ENCODE measurements at places on chromosomes 3 and 15.

- DNase-seq = no peak
Measured at GRCh38 chr3:36201546-36201945, 178.8 kb upstream of the STAC start.

GRCh38 chr3:98592345-98592935 is 971 bp downstream of the CPOX start:
- no peak for DNase-seq

DNA sequence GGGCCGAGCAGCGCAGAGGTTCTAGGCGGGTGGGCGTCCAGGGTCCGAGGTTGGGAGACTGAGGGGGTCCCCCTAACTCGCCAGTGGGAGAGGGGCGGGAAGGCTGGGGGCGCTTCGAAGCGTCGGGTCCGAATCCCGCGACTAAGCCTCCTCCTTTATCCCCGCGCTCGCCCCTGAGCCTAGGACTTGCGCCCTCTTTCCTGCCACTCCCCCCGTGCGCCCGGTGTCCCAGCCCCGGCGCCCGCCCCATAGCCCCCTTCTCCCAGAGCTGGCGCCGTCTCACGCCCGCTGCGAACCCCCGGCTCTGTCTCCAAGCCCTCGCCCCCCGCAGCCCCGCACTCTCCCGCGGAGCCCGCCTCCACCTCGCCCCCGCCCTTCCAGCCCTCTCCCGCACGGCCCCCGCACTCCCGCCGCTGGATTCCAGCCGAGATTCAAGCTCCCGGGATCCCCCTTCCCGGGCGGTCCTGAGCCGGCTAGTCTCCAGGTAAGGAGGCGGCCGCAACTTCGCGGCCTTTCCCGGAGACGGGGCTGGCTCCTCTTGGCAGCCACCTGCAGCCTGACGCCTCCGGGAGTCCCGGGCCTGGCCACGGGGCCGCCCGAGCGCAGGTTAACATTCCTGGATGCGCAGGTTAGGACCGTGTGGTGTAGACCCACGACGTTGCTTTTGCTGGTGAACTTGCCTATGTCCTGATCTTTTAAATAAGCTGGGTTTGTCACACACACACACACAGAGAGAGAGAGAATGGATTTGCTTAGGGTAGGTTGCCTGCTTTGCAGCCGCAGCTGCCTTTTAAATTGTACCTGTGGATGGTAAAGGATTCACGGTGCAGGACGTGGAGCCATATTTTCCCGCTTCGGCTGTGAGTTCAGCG is 563 bp downstream of the PXYLP1 start:
- DNase-seq = no peak

GRCh38 chr3:100753846-100754245 is 44.6 kb downstream of the TFG start:
- DNase-seq = no peak

DNA sequence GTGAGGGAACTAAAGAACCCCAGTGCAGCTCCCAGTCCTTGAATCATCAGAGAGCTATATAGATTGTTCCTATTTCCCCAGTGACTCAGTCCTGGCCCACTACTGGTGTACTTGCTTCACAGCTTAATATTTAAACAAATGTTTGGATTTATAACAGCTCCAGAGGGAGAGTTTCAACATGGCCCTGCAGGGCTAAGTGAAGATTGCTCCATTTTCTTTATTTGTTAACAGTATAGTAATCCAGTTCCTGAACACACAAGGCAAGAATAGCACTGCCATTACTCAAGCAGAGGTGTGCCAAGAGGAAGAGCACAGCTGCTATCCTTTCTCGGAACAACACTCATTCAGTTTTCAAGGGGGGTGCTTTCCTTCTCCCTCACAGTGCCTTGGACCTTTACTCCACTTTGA is 6.5 kb downstream of the SQOR start:
- DNase-seq = no peak

GRCh38 chr15:59372352-59373211 is at the start of gene MYO1E:
Gene MYO1E (minus strand): TSS chr15:59372871. CDS start chr15:59372500, 371 bp downstream.
- no peak for DNase-seq

- no peak for DNase-seq
Measured at GRCh38 chr3:150783316-150783715, 20.3 kb upstream of the SIAH2 start.

DNA sequence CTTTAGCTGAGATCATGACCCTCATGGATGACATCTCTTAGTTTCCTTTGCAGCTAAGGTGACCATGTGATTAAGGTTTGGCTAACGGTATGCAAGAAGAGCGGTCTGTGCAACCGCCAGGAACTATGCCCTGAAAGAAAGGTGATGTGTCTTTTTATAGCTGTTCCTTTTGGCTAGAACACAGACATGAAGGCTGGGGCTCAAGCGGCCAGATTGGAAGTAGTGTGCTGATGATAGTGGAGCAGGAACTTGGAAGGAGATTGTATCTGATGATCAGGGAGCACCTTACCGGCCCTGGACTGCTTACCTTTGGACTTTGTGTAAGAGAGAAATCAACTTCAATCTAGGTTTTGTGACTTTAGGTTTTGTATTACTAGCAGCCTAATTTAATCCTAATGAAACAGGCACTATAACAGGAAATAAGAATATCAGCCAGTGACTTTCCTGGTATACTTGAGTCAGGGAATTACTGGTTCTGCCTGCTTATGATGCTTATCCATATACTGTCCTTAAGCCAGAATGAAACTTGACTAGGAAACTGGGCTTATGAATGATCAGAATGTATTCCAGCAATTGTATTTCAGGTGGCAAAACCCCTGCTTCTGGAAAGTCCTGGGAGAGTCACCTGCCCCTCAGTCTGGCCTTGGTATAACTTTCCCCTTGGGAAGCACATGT is 164.3 kb upstream of the LRIG1 start:
- no peak for DNase-seq

DNA sequence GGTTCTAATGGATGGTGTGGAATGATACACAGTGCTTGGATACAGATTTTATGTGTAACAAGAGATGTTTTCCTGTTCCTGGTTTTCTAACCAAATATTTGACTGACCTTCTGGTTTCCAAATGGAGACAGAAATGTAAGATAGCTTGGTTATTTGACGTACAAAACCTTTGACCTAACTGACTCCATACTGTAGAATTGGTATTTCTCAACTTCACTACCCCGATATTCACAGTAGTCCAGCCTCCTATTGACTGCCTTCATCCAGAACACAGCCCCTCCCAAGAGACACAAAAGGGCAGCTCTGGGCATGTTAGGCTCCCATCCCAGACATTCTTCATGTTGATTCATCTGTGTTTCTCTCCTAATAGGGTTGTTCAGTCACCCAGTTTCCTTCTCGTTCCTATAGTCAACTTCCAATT is 33.4 kb downstream of the MYO1E start:
- DNase-seq = no peak

GRCh38 chr3:25097023-25097422 is 331.0 kb upstream of the RARB start:
- no peak for DNase-seq

- no peak for DNase-seq
Measured at GRCh38 chr3:124818398-124819091, 68.6 kb downstream of the ITGB5 start.

DNA sequence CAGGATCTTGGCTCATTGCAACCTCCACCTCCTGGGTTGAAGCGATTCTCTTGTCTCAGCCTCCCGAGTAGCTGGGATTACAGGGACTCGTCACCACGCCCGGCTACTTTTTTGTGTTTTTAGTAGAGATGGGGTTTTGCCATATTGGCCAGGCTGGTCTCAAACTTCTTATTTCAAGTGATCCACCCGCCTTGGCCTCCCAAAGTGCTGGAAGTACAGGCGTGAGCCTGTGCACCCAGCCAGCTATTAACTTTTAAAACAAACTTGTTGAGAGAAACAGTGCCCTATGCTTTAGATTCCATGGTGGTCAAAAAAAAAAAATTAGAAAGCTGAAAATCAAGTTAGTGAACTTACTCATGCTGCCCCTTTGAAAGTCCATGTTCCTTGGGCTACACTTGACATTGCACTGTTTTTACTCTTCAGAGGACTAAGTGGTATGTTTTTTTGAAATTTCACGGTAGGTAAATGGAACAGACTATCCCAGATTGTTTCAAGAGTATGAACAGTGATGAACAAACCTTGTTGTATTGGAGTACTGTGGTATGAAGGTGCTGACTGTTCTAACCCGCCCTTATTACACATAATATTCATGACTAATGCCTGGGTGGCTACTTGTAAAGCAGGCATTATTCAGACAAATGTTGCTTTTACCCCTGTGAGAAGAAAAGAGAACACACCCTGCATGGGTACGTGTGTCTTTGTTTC is 206.9 kb downstream of the KLHL25 start:
- no peak for DNase-seq

DNA sequence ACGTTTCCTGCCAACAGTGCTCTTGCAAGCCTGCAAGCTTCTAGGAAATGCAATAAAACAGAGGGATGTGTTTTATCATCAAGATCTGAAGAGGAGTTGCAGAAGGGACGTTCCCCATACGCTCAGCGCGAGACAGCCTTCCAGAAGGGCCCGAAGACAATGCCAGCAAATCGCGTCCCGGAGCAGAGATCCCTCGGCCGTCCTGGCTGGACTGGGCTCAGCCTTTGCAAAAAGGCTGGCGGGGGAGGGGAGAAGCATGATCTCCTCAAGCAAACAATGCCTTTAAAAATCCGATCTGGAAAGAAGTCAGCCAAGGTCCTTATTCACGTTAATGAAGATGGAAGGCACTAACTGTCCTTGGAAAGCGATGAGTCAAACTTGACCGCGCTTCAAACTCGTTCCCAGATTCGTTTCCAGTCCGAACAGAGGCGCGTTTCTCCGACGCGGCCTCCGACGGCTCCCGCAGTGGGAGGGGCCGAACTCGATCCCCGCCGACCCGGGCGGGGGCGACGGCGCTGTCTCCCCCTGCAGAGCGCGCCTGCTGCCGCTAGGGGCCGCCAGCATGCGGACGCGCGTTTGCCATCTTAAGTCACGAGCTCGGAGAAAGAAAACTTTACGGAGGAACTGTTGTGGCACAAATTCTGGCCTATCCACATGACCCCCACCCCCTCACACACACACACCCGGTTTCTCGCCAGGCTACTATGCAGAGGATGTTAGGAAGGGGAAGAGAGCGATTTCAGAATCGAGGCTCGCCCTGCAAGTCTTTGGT is 5.5 kb downstream of the BCL6 start:
- DNase-seq = peak; percentile 60

GRCh38 chr3:50214824-50215223 is 9.8 kb downstream of the SLC38A3 start:
- no peak for DNase-seq

DNA sequence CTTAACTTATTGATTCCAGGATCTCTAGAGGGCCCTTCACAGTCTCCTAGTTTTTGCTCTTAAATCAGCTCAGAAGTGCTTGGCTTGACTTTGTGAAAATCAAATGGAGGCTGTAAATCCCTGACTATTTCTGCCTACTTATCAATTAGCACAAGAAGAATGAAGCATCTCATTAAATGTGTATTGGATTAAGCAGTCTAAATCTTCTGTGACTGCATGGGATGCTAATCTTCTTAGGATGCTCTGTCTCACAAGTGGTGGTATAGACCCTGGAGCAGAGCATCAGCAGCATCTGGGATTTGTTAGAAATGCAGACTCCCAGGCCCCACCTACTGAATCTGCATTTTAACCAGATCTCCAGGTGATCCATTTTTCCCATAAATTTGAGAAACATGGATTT is 488.7 kb downstream of the AGBL1 start:
- DNase-seq = no peak

DNA sequence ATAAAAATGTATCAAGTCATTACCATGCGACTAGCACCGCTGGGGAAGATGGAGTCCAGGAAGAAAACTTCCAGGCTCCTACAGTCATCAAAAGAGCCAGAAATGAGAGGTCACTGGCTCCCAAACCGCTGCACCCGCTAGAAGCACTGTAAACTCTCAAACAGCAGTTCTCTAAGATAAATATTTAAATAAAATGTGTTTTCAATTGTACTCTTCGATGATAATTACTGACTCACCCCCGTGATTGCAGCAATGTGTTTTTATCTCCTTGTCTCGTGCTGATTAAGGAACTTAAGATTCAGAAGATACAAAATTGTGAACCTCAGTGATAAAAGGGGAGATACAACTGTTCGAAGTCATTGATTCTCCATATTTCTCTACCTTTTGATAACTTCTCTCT is 45.8 kb upstream of the FOXP1 start:
- DNase-seq = no peak

GRCh38 chr3:154334973-154335420 is 10.7 kb upstream of the DHX36 start:
- no peak for DNase-seq

DNA sequence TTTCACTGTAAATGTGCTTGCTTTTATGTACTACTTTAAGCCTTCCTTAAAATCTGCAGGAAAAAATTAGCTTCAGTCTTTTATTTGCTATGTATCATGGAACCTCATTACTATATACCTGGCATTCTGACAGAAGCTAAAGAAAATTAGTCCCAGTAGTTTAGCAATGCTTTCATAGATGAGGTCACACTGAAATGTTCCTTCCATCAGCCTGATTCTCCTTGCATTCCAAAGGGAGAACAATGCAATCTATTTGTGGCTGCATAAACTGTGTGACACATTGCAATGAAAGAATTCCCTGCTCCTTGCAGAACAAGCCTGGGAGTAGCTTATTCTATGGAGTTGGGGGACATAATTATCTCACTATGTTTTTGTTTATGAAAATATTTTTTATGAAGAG is 691.5 kb upstream of the ARPP21 start:
- no peak for DNase-seq

GRCh38 chr3:75938921-75939320 is 153.6 kb upstream of the ZNF717 start:
- no peak for DNase-seq

DNA sequence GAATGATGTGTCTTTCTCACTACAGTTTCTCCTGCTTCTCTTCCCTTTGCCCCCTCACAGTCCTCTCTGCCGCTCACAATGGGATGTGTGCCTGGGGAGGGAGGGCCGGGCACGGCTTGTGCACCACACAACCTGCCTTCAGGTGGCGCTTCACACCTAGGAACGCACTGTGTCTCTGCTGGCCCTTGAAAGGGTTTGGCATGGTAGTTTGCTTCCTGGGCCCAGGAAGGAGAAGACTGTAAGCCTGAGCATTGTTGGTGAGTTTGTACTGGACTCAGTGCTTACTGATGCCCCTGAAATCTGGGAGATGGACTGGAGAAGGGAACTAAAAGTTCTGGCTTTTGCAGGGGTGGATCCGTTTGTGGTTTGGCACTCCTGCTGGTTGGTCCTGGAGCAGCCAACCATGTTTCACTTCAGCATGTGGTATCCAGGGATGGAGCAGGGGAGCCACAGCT is 9.2 kb downstream of the ALPK3 start:
- no peak for DNase-seq

- DNase-seq = no peak
Measured at GRCh38 chr3:35254917-35255316, 384.4 kb upstream of the ARPP21 start.

DNA sequence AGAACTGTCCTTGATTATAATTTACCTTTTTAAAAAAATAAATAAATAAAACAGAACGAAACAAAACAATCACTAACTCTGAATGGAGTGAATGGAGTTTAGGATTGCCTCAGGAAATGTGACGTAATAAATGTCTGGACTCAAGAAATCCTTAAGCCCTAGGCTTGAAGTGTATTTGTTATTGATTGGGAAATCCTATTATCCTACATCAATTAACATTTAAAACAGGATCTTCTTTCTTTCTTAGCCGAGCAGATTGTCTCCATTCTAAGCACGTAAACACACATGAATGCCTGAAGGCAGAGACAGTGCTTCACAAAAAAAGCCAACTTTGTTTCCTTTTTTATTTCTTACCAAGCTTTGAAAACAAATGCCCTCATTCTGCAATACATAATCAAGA is 33.4 kb downstream of the KAT2B start:
- no peak for DNase-seq
